ENCODE measurements at places on chromosomes 7 and 10.

DNA sequence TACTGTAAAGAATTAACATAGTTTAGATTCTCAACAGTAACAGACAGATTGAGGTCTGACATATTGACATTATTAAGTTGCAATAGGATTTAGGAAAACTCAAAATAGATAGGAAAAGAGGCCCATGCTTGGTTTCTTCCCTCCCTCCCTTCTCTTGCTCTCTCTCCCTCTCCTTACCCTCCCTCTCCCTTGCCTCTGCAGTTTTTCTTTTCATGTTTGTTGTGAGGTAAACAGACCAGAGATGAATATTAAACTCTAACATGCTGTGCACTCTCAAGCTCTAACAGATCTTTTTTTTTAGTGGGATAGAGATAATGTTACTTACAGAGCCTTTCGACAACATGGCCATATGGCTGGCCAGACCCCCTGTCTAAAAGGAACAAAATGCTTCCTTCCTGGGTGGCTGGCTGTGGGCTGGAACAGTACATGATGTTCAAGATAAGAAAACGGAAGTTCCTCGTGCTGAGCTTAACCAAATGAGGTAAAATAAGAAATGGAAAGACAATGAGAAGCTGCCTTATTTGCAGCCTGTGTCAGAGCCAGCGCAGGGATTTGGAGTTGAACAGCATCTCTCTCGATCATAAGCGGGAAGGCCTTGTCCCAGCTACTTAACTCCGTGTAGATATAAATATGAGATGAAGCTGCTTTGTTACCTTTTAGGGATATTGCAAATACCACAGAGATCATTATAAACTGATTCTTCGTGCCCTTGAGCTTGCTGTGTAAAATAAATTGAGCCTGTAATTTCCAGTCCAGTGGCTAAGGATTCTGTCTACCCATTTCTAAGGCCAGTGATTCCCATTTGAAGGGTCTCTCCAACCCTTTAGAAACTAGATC lies 391.9 kb upstream of the NPVF start:
- no peak for DNase-seq

DNA sequence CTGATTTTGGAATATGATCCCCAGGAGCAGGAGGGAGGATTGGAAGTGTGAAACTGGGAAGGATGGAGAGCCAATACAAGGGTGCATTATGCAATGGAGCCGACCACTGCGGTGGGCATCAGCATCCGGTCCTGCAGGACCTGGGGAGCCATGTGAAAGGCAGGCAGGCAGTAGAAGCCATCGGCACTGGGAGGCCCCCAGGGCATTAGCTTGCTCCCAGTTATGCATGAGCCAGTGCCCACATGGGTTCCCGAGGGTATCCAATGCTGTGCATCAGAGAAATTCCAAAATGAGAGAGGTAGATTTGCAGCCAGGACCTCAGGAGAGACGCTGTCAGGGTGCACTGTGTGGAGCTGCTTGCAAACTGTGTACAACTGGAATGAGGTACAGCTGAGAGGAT lies 8.7 kb upstream of the KCP start:
- DNase-seq, result no peak

DNA sequence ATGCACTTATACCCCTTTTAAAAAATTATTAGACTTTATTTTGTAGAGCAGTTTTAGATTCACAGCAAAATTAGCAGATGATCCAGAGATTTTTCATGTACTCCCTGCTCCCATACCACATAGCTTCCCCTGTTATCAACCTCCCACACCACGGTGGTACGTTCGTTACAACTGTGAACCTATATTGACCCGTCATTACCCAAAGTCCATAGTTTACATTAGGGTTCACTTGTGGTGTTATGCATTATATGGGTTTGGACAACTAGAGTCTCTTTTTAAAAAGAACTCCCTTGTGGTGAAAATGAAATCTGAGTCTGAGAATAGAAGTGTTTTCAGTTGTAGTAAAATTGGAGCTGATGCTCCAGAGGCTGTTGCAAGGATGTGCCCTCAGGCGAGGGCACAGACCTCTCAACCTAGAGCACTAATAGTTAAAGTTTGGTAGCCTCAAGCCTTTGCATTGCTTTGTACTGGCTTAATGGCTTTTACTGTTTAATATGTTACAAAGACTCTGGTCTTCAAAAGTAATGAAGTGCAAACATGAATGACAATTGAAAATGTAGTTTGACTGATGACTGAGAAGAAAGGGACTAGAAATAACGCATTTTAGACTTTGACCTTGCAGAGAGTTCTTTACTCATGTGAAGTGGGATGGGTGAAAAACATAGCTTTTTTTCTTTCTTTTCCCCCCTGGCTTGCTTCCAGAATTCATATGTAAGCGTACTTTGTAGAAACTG lies 30.6 kb upstream of the CSTF2T start:
- DNase-seq, result no peak

DNA sequence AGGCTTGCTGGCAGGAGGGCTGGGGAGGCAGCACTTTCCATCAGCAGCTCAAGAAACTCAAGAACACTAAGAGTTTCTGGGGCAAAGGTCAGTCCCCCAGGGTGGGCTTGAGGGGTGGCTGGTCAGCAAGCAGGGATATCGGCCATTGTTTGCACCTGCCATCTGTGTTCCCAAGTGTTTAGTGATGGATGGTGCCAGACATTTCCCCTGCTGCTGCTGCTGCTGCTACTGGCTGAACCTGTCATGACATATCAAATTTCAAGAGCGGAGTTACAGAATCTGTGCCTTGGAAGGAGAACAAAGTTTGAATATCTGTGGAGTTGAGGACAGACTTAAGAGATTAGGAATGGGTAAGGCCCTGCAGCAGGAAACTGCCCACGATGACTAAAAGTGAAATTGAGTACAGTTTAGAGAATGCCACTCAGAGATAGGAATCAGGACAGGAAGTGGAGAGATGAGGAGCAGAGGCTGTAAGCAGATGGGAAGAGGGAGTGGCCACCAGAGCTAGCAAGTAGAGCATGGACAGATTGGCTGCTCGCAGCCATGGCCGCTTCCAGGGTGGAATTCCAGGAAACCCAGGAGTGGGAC lies 39.2 kb upstream of the PPP1R3C start:
- no peak for DNase-seq

GRCh38 chr7:111108000-111108399 lies 17.1 kb downstream of the LRRN3 start:
- DNase-seq, result no peak

- DNase-seq, result no peak
Measured at GRCh38 chr7:155213955-155214740, 83.5 kb upstream of the INSIG1 start.

DNA sequence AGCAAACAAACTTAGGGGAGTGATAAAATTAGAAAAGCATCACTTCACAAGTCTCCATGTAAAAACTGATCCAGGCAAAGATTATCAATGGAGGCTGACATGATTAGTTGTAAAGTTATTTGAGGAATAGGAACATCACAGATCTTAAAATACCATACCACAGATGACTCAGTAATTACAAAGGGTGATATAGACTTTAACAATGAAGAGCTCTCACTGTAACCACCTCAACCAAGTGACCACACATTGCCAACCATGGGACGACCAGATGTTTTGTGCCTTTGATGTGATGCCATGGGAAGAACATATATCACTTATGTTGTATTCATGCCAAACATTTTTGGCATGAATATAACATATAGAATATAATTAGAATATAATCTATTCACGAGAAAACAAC lies 11.7 kb downstream of the AASS start:
- no peak for DNase-seq

- DNase-seq, result no peak
Measured at GRCh38 chr7:75727881-75728593, 10.7 kb downstream of the HIP1 start.

DNA sequence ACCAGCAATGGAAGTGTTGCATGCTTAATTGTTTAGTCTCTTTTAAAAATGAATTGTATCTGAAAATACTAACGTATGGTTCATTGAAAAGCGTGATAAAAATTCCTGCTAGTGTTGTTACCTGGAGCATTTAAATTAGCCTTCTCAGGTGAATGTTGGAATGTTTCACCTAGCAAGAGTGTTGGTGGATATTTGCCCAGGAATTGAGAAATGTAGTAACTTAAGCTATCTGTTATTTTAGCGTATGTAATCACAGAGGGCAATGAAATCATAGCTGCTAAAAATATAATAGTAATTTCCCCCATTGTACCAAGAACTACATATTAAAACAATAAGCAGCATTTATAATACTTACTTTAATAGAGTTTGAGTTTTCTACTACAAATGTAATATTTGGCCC lies 166.1 kb upstream of the KIAA1217 start:
- DNase-seq, result no peak

- DNase-seq, result no peak
Measured at GRCh38 chr10:69456880-69457693, 5.8 kb downstream of the TSPAN15 start.

- peak; percentile 88 for DNase-seq
Measured at GRCh38 chr10:84328418-84329195, at the start of gene CCSER2. Gene CCSER2 (plus strand): TSS chr10:84328589. CDS start chr10:84371053, 42,464 bp downstream.
